GM18507 (cell line): ENCODE measurements at places on chromosomes 5 and 9.

DNA sequence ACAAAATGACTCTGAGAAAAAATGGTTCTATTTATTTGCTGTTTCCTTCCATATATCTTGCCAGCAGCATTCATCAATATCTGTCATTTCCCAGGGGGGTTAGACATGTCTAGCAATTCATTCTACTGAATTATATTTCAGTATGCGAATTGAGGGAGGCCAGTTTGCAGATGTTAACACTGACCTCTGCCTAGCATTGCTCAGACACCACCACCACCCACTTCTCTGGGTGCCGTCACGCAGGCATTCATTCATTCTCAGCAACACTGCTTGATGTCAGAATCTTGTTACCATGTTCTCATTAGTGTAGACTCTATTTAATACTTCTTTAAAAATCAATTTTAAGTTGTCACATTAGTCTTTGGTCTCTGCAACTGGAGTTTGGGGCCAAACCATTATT lies 181.7 kb downstream of the MAST4 start:
- DNase-seq: no peak

DNA sequence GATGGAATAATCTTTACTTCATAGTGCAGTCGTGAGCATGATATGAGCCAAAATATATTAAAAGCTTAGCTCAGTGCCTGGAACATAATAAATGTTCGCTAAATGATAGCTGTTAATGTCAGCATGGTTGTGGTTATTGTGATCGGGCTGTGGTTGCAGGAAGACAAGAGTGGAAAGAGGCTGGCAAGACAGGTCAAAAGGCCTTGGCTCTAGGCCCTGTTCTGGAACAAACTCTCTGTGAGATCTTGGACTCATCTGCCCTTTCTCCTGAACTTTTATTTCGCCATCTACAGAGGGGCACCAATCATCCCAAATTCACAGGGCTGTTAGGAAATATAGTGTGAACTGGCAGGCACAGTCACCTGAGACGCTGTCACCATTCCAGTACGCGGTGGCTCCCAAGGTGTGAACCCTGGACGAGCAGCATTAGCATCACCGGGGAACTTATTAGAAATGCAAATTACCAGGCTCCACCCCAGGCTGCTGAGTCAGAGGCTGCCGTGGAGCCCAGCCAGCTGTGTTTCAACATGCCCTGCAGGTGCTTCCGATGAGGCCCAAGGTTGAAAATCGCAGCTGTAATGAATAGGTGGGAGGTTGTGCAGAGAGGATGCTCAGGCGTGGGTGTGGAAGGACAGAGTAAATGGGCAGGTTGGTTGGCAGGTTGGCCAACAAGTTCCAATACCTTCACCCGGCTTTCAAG lies 50.2 kb upstream of the SAP30L start:
- DNase-seq: no peak

GRCh38 chr9:114880291-114880745 lies 50.1 kb downstream of the TNFSF8 start:
- DNase-seq: no peak

DNA sequence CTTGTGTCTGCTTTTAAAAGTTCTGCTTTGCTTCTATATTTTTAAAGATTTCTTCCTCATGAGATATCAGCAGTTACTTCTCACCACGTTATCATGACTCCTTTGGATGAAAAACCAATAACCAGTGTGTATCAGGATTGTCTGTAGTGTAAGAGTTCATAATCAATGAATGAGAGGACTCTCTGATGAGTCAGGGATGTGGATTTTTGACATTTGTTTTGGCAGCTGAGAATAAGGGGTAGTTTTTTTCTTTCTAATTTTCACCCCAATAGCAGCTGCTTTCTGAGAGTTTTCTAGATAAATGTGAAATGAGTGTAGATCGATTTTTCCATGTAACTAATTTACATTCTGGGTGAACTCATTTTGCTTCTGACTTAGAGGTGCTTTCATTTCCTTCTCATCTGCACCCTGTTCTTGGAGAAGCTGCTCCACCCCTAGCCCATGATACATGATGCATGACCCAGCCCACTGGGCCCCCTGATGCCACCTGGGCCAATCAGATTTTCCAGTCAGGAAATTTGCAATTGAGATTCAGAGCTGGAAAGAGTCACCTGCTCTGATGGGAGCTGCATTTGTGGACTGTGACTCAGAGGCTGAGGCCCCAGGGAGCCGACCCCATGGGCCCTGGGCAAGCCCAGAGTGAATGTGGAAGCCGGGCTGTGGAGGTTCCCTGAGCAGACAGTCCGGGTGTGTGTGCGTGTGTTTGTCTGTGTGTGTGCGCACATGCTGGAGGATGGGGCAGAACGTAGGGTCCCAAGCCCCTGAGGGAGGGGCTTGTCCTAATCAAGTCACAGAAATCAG lies 159.3 kb downstream of the RGS3 start:
- DNase-seq: no peak

- no peak for DNase-seq
These were observed 65.4 kb downstream of the TSPAN17 start for GRCh38 chr5:176712546-176713304.

GRCh38 chr5:8060953-8061429 lies 192.0 kb downstream of the MTRR start:
- DNase-seq: no peak

DNA sequence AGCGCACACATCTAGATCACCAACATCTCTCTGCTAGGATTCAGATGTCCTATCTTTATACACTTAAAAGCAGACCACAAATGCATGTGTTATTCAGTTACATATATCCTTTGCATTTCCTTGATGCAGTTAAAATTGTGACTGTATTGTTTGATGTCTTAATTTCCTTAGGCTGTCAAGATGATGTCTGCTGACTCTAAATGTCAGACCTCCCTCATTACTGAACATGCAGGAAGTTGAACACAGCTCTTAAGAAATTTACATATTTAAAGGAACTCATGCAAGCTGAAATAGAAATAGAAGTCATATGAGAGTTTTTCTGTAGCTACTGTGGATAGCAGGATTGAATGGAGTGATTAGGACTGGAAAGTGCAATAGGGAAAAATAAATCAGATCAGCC lies 336.5 kb upstream of the SEMA6A start:
- no peak for DNase-seq

DNA sequence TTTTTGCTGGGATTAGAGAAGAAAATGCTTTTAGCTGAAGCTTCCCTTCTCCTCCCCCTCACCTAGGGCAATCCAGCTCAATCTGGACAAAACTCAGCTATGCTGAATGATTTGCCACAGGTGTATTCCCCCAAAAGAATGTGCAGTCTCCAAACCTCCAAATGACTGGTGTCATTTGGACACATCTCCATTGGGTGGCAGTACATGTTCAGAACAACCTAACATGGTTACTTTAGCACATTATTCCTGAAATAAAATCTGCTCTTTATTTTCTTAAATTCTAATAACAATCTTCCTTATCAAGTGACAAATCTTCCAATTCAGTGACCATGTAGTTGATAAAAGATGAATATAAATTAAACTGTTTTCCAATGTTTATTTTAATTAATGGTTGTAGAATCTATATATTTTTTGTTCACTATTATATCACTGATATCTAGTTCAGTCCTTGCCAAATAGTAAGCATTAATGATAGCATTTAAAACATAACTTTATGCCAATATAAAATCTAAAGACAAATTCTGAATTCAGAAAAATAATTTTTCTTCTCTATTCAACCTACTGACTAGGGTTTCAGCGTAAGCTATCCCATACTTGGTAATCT lies 61.3 kb upstream of the MOCS2 start:
- no peak for DNase-seq

- no peak for DNase-seq
These were observed 14.2 kb downstream of the GLIPR2 start for GRCh38 chr9:36150574-36151315.

DNA sequence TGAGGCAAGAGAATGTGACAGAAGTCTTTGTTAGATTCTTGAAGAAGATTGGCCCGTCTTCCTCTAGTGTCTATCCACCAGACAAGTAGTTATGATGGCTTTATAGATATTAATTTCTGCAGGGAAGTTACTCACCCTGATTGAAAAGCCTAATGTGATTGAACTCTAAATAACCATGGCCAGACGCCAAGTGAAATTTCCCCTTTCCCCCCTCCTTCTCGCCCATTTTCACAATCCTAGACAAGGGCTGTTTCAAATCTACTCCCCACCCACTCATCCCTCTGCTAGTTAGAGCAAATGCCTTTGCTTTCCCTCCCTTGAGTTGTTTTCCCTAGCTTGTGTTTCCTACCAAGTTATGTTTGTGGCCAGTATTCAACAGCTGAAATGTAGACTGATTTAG lies 182.5 kb downstream of the TMEM167A start:
- no peak for DNase-seq

GRCh38 chr9:118630079-118630478 lies 739.2 kb downstream of the BRINP1 start:
- DNase-seq: no peak

GRCh38 chr9:34500623-34501267 lies 22.0 kb downstream of the ENHO start:
- DNase-seq: peak; percentile 59

DNA sequence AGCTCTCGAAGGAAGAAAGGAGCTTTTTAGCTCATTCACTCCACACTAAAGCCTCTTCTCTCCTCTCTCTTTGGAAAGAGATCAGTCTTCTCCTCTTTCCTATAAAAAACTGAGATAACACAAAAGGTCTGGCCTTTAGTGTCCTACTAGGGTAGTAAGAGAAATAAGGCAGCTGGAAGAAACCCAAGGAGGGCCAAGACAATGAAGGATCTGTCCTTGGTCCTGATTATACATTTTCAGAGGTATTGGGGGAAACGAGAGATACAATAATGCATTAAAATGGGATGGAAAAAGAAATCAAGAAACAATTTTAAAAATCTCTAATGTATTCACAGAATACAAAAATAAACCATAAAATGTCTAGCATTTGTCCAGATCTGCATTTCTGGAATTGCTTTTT lies 184.0 kb downstream of the SLF1 start:
- no peak for DNase-seq
